ENCODE measurements at places on chromosomes 11 and 22. TPM values are rescaled to one million over a fixed set of nuclear protein-coding genes. Genes with fewer than 3 reads are reported as not detected.

The TYR gene
- total RNA-seq, result not detected

The SCGB1D2 gene
- not detected for total RNA-seq

The NKAPD1 gene
- total RNA-seq, result 23.4 TPM

The NCR3LG1 gene
- 0.75 TPM for total RNA-seq

- no peaks in the 10 kb centered on the region for H3K27me3 ChIP-seq
- H3K36me3 ChIP-seq, result no peaks in the 10 kb centered on the region
- H3K4me3 ChIP-seq, result peak overlapping the region; percentile 33
- peaks cover 35% of the 10 kb centered on the region for H3K4me1 ChIP-seq
- peak; percentile 48 for DNase-seq
- H3K27ac ChIP-seq, result no peak overlapping the region
These were observed 2.0 kb downstream of the PDGFB start for GRCh38 chr22:39242595-39243438.

DNA sequence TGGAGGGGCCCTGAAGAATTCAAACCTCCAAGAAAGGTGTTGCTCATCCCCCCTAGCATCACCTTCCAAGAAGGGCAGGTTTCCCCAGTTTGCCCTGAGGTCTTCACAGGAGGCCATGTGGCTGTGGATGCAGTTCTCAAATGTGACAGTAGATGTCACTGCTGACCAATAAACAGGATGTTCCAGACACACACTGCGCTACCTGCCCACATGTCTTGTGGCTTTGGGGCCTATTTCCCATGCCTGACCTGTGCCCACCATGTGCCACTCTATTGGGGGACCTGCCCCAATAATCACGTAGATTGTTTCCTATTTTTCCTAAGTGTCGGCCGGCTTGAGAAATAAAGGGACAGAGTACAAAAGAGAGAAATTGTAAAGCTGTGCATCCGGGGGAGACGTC lies 4.5 kb downstream of the GSTT2 start:
- DNase-seq, result no peak
- no peak overlapping the region for H3K4me3 ChIP-seq
- no peaks in the 10 kb centered on the region for H3K27me3 ChIP-seq
- H3K27ac ChIP-seq, result no peak overlapping the region
